ENCODE measurements at places on chromosomes 5 and 9.

GRCh38 chr5:106661866-106662265 is 1008.9 kb downstream of the EFNA5 start:
- no peak for DNase-seq

DNA sequence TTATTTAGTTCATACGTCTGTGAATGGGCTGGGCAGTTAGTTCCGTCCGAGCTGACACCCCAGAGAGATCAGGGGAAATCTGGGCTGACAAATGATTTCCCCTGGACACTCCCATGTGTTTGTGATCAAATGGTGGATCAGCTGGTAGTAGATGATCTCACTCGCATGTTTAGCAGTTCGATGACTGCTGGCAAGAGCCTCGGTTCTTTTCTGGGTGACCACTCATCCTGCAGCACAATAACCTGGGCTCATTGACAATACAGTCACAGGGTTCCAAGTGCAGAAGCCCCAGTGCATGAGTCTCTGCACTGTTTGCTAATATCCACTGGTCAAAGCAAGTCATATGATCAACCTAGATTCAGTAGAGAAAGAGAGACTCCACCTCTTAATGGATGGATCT is 155.9 kb downstream of the NR2F1-AS1 start:
- DNase-seq: no peak

DNA sequence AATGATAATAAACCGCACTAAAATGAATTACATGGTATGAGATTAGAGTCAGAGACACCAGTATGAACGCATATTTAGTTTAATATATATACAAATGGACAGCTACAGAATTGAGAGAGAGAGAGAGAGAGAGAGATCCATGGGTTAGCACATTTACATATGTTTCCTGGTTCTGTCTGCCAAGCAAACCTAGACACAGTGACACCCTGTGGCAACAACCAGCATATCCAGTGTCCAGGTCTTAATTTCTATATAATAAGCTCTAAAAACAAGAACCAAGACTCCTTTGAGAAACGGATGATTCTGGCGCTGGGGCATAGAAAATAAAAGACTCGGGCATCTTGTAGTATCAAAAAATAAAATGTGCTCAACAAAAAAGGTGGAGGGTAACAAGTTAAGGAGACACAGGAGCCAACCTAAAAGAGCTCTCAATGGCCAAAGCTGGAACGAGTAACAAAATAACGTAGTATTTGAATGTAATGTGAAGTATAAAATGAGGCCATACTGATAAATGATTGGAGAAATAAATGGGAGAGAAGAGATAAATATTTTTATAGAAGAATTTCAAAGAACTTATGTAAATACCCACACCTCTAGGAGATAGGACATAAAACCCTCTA is 84.5 kb downstream of the RFX3 start:
- DNase-seq: peak; percentile 9

- DNase-seq: no peak
These were observed 291.2 kb downstream of the ADAMTS6 start for GRCh38 chr5:65190328-65191053.

- DNase-seq: no peak
These were observed 221.5 kb downstream of the MSX2 start for GRCh38 chr5:174945853-174946252.

DNA sequence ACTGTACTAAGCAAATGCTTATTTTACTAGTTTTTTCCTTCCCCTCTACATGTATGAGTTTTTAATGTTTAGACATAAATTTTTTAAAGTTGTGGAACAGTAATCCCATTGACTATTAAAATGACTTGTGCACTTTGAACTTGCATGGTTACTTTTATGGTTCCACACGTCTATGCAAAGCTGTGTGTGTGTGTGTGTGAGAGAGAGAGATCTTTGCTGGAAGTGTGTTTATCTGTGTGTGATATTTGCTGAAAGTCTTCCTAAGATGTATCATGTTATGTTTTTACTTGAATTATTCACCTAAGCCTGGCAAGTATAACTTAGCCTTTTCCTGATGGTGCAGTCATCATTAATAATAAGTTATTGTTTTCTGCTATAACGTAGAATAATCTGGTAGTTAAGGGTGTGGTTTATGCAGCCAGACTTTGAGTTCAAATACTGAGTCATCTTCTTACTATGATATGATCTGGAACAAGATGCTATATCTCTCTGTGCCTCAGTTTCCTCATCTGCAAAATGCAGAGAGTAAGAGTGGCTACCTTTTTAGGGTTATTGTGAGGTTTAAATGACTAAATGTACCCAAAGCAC is 138.6 kb downstream of the SMARCA2 start:
- DNase-seq: no peak

GRCh38 chr5:14925326-14925725 is 53.7 kb upstream of the ANKH start:
- DNase-seq: no peak

DNA sequence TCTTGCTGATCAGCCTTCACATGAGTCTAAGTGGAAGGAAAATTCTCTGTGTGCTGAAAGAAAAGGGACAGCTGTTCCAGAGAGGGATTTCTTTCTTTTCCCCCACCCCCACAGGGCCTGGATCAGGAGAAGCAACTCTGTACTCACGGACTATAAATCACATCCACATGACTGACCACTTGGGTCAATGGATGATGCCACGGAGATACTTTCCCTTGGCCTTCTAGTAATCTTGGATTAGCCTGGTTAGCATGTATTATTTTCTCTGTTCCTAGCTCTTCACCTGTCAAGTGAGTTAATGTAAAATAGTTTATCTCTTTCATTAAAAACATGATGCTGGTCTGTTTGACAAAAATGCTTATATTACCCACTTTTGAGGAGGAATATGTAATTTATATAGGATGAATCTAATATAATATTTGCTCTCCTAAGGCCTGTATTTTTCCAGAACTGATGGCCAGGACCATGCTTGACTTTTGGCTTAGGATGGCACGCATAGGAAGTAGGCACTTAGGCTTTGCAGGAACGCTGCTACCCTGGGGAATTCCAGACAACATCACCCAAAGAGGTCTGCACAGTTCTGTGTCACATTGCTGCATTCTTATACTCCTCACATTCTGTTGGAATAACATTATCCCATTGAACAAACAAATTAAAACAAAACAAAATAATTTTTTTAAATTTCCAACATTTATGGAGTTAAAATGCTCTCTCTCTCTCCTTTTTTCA is 892.1 kb downstream of the TLE1 start:
- DNase-seq: no peak

- DNase-seq: no peak
These were observed 1082.5 kb upstream of the WWC1 start for GRCh38 chr5:167208911-167209310.

GRCh38 chr9:74413876-74414275 is 83.3 kb upstream of the RORB start:
- no peak for DNase-seq

DNA sequence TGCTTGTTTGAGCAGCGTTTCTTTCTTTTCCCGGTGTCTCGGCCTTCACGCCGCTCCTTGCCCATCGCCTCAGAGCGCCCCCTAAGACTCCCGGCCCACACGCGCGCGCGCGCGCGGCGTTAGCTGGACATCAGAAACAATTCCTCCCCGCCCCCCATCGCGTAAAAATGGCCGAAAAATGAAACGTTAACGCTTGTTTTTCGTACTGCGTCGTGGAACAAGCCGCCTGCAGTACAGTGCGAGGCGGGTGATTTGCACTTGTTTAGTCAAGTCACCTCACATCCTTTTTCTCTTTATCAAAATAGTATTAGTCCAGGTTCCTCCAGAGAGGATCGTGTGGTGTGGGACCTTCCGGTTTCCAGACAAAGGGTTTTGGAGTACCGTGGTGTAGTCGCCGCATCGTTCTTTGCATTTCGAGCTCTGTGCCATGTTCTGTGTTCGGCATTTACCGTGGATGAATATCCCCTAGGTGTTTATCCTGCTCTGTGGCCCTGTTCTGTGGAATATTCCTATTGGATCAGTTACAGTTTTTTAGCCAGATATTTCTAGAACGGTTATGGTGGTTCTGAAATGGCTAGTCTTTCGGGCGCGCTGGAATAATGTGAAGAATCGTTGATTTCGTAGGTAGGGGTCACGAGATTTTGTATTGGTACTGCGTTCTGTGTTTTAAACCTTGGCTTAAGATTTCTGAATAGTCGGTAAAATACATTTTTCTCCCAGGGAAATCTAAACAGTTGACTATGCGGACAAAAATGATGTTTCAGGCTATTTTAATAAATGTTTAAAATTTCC is 1.0 kb downstream of the MATR3 start:
- peak; percentile 32 for DNase-seq

GRCh38 chr9:131366761-131367401 is 27.0 kb upstream of the PRRC2B start:
- DNase-seq: no peak

GRCh38 chr5:14339468-14339867 is 196.3 kb downstream of the TRIO start:
- no peak for DNase-seq

GRCh38 chr5:177390363-177391300 is 6.4 kb downstream of the SLC34A1 start:
- peak; percentile 72 for DNase-seq

DNA sequence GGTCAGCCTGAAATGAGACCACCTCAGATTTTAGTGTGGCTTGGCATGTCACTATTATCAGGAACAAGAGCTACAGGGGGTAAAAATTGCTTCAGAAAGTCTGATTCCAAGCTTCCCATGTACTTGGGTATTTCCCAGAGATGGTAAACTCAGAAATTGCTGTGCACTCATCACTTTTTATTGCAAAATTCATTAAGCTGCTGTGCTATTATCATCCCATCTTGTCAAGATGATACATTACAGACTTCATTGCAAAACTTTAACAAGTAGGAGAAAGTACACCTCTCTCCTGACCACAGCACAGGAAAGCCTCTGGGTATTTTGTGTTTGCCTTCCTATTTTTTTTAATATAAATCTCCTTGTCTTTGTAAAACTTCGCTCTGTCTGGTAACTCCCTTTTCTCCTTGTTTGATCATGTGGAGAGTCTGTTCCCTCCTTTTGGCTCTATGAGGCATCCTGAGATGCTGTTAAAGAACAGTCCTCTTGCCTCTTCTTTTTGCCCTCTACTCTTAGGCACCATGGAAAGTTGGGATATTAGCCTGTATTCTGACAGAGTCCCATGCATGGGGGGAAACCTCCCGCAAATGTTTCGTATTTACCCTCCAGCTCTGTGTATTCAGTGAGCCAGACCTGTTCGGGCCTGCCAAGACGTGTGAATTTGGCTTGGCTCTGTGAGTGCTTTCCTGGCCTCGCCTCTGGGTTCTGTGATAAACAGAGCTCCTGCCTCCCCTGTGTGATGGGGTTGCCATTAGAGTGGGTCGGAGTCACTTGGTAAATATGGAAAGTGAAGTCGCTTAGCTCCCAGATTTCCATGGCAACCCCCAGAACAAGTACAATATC is 260.7 kb downstream of the NR3C1 start:
- DNase-seq: no peak

DNA sequence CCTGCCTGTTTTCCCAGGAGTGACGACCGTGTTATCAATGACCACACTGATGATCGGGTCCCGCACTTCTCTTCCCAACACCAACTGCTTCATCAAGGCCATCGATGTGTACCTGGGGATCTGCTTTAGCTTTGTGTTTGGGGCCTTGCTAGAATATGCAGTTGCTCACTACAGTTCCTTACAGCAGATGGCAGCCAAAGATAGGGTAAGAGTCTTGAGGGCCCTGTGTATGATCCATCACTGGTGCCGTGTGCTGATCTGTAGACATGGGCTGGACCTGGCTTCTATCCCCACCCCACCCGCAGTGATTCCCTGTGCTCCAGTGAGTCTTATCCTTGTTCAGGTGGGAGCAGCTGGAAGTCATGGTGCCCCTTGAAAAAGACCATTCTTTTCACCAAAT is 26.0 kb downstream of the GABRP start:
- DNase-seq: no peak

- no peak for DNase-seq
These were observed 48.7 kb upstream of the SPATA31D4 start for GRCh38 chr9:81879501-81879916.

- DNase-seq: no peak
These were observed 32.2 kb upstream of the MCTP1 start for GRCh38 chr5:95317085-95317484.

- DNase-seq: no peak
These were observed 1.1 kb upstream of the ICE1 start for GRCh38 chr5:5421149-5421960.

DNA sequence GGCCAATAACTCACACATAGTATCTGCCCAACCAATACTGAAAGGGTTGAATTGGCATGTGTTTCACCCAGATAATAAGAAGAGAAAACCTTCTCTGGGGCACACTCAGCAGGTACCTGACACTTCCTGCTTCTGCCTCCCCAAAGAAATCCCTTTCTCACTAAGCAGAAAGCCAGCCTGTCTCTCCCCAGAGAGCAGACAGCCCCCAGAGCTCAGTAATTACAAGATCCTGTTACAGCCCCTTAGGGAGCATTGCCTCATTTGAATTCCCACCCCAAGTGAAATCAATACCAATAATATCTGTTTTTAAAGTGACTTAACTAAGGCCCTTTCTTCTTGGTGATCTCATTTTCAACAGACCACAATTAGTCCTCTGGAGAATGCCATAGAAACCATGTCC is 38.5 kb upstream of the FOXI1 start:
- no peak for DNase-seq

GRCh38 chr9:19665146-19665863 is 123.5 kb downstream of the SLC24A2 start:
- no peak for DNase-seq

GRCh38 chr9:695252-695651 is 146.2 kb upstream of the DMRT1 start:
- no peak for DNase-seq

- DNase-seq: no peak
These were observed 108.1 kb downstream of the SEMA5A start for GRCh38 chr5:9437741-9438240.

DNA sequence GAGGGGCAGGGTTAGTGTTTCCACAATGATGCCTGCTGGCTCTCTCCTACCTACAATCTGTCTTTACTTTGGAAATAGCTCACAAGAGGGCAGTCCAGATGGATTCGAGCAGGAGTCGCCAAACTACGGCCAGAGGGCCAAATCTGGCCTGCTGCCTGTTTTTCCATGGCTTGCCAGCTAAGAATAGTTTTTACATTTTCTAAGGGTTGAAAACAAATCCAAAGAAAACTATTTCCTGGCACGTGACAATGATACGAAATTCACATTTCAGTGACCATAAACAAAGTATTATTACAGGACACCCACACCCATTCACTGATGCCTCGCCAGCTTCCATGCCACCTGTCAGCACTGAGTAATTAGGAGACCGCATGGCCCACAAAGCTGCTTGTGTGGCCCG is 162.9 kb upstream of the WWC1 start:
- no peak for DNase-seq

DNA sequence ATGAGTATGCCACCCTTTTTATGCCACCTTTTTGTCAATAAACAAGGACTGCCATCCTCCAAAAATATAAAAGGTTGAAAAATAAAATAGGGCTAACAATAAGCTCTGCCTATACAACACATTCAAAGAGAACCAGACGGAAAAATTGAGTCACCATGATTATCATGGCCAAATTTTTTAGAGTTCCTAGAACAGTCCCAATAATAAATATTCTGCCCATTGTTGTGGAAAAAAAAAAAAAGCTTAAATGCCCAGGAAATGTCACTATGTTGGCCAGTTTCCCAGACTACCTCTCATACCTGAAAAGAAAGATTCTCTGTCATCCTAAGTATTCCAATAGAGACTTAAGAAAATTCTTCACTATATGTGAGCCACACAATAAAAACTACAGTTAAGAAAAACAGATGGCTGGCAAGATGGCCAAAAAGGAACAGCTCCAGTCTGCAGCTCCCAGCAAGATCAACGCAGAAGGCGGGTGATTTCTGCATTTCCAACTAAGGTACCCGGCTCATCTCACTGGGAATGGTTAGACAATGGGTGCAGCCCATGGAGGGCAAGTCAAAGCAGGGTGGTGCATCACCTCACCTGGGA is 149.0 kb downstream of the TMEM161B start:
- no peak for DNase-seq

All from stimulated activated CD4-positive, alpha-beta T cell treated with anti-CD3 and anti-CD28 coated beads, Interleukin-15, amount 100 ng/mL, for 1 hour (primary cell).